ENCODE measurements at places on chromosomes 16 and 17.

- DNase-seq: peak; percentile 60
Observed at GRCh38 chr16:10964039-10964890, 19.9 kb downstream of the CLEC16A start.

- DNase-seq: no peak
Observed at GRCh38 chr16:54336631-54337204, 50.1 kb upstream of the IRX3 start.

GRCh38 chr16:8614435-8615029, 7.0 kb upstream of the METTL22 start:
- no peak for DNase-seq

GRCh38 chr17:34850023-34850422, 111.2 kb downstream of the CCT6B start:
- no peak for DNase-seq

DNA sequence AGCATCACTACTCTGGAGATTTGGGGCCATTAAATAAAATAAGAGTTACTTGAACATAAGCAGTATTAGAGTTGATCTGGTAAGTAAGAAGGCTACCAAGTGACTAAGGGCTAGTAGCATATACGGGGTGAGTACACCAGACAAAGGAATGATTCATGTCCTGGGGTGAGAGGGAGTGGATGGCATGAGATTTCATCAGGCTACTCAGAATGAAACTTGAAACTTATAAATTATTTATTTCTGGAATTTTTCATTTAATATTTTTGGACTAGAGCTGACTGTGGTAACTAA, 2.3 kb downstream of the SLFN5 start:
- no peak for DNase-seq
